ENCODE measurements at places on chromosomes 6 and 20.

- no peak for DNase-seq
Measured at GRCh38 chr6:3211681-3212080, 15.8 kb downstream of the TUBB2B start.

- DNase-seq: no peak
Measured at GRCh38 chr6:138106665-138107077, 548 bp downstream of the PERP start.

DNA sequence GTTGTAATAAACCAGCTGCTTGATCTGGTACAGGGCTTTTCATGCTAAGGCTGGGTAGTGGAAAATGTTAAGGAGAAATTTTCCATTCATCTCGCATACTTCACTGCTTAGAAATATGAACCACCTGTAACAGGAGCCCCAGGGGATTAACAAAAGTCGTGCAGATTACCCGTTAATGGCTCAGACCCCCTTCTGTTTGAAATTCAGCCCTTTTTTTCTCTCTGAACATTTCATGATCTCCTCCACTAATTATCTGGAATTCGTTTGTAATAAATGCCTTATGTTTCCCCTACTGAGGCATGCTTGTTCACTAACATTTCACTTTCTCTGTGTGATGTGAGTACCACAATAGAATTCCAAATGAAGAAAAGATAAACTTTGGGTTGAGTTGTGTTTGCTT is 336.4 kb upstream of the HSF2 start:
- no peak for DNase-seq

- DNase-seq: no peak
Measured at GRCh38 chr6:137882225-137882961, 15.3 kb downstream of the TNFAIP3 start.

GRCh38 chr20:39603219-39603618 is 641.1 kb downstream of the DHX35 start:
- DNase-seq: no peak

GRCh38 chr20:51800872-51801121 is 1.5 kb downstream of the SALL4 start:
- peak; percentile 20 for DNase-seq

GRCh38 chr20:43284486-43284885 is 94.8 kb upstream of the PTPRT start:
- no peak for DNase-seq

- DNase-seq: peak; percentile 95
Measured at GRCh38 chr6:41578217-41579087, 32.3 kb downstream of the FOXP4 start.

DNA sequence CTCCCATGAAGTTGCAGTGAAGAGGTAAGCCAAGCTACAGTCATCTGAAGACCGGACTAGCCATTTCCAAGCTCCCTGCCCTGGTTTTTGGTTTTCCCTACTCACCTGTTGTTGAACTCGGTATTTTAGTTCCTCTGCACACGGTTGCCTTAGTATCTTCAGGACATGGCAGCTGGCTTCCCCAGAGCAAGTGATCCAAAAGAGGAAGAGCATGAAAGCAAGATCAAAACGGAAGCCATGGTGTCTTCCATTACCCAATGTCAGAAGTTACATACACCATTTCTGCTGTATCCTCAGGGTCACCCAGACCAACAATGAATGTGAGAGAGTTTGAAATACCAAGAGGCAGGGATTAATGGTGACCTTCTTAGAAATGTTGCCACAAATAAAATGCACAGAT is 276.6 kb upstream of the CNR1 start:
- no peak for DNase-seq

- DNase-seq: no peak
Measured at GRCh38 chr6:5072440-5072839, 12.7 kb upstream of the PPP1R3G start.

- peak; percentile 64 for DNase-seq
Measured at GRCh38 chr6:119446115-119446554, 96.6 kb upstream of the MAN1A1 start.

DNA sequence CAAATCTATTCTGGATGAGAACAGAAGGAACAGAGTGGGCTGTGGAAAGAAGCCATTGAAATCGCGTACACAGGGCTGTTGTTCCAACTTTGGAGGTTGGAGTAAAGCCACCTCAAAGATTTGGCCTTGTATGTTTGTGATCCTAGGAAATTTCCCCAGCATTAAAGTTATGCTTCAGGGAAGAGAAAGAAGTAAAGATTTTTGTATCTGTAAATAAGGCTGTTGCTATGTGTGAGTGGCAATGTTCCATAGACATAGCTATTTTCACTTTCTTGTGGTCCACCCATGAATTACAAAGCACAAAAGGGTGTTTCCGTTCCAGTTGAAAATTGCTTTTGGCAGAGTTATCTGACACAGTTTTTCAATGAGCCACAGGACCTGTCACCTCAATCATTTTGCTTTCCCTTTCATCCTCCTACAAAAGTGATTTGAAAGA is 321.3 kb downstream of the TFAP2B start:
- DNase-seq: no peak

Measured in fibroblast of villous mesenchyme (primary cell).